Inflammatory macrophage treated with lipopolysaccharide for 1 hour (primary cell): ENCODE measurements at places on chromosomes 11 and 22.

DNA sequence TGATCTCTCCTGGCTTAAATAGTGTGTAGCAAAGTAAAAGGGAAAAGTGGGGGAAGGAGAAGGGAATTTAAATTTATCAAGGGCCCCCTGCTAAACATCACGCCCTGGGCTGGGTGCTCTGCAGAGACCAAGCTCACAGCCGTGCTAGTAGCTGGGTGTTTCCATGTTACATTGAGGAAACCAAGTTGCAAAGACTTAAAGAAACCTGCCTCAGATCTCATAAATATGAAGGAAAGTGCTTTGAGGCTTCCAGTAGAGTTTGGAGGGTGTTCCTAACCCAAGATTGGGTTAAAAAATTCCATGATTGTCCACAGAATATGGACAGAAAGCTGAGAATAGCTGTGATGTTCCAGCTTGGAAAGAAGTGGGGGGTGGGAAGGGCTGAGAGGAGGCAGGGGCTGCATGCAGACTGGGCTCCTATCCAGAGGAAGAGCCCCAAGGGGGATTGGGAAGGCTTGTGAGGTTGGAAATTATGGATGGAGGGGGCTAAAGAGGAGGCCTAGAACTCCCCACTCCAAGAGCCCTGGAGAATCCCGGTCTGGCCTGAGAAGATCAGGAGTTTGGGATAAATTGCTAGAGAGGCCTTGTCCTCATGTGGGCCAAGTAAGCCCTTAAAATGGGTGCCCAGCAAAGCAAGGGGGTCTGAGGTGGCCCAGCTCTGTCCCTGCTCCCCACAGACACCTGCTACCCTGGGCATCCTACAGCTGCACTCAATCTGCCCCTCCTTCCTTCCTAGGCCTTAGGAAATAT, 25.0 kb upstream of the OAF start:
- DNase-seq, result no peak

DNA sequence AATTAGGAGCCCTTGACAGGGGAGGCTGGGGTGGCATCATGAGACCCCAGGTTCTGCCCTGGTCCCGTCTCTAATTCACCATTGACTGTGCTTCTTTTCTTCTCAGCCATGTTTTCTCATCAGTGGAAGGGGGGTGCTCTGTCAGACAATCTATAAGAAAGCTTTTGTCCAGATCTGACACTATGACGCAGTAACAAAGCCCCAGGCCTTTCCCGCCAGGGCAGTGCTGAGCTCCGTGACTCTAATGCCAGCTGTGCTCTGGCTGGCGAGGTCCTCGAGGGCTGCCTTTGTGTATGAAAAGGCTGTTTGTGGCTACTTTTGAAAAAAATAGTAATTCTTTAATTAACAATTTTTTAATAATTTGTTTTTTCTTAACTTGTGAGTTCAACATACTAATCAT, 3.2 kb downstream of the CD6 start:
- no peak for DNase-seq

GRCh38 chr11:121405646-121406045, 46.5 kb upstream of the SORL1 start:
- DNase-seq, result peak; percentile 42

DNA sequence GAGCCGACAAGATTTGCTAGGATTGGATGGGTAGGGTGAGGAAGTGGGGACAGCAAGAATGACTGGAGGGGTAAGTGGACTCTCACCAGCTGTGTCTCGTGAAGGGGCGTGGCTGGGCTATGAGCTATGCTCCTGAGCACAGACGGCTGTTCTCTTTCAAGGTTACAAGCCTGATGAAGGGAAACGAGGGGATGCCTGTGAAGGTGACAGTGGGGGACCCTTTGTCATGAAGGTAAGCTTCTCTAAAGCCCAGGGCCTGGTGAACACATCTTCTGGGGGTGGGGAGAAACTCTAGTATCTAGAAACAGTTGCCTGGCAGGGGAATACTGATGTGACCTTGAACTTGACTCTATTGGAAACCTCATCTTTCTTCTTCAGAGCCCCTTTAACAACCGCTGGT, 19.9 kb downstream of the F2 start:
- no peak for DNase-seq

DNA sequence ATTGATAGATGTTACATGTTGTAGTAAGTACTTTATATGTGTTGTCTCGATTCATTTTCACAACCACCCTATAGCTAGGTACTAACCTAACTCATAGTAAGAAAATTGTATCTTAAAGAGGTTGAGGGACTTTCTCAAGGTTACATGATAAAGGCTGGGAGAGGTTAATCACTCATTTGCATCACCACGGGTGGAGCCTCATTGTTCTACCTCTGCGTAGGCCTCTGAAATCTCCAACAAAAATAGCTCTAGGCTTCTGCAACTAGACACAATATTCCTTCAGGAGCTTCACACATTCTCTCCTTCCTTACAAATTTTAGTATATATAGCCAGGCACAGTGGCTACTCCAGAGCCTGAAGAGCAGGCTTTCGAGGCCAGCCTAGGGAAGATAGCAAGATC, 408.9 kb upstream of the ANO5 start:
- no peak for DNase-seq

- no peak for DNase-seq
Measured at GRCh38 chr11:31417816-31418215, 48.2 kb downstream of the DNAJC24 start.

GRCh38 chr11:85989746-85990145, 79.1 kb downstream of the PICALM start:
- DNase-seq, result peak; percentile 33

DNA sequence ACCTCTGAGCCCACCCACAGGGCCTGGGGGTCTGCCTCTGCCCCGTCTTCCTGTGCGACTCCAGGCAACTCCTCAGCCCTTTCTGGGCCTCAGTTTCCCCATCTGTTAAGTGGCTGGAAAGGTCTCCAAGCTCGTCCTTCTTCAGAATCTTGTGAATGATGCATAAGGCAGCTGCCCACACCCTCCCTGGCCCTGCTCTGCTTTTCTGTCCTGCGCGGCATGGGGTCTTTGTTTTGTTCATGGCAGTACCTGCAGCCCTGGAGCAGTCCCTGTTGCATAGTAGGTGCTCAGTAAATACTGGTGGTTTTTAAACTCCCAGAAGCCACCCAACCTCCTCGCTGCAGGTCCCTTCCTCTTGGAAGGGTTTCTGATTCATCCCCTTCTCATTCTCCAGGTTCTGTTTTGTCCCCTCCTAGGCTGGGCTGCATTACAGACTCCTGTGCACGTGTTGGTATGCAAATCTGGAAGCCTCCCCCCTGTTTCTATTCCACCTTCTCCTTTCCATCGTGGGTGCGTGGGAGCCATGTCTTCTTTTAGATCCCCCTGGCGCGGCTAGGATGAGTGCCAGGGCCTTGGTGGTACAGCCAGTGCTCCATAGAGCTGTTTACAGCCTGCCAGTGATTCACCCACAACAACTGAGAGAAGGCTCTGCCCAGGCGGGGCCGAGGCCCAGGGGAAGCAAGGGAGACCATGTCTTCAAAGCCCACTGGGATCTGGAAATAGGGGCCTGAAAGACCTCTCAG, 19.3 kb upstream of the SYT7 start:
- no peak for DNase-seq

DNA sequence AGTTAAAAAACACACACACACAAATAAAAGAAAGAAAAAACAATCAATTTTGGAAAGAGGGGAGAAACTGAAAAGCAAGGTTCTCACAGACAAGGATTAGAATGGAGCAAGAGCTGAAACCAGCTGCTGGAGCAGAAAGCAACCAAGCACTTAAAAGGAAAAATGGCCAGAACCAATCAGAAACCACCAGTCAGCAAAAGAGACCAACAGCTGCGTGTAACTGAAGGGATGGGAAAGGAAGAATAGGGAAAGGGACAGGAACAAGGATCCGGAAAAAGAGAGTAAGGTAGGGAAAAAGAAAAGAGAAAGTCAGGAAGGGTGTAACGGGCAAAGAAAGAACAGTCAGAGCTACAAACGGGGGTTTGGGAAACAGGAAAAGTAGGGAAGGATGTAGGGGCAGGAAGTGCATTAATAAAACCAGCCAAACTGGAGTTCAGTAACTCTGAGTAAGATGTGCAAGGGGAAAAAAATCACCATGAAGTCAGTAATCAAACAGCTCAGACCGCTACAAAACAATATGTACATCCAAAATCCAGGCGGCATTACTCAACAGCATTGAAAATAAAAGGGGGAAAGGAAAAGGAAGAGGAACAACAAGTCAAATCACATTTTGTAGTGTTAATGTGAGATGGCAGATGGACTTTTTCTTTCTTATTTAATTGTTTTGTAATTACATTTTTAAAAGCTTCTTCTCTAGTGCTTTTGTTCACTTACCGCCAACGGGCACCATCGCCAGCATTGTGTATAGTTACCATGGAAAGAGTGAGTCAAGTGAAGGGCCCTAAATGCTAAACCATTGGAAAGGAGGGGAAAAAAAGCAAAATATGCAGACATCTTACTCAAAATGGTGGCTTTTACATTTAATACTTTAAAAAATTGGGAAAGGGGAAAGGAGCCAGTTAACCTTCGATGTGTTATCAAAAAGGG, 49.2 kb downstream of the APOL5 start:
- DNase-seq, result no peak

GRCh38 chr11:57475191-57475590, 14.9 kb downstream of the RTN4RL2 start:
- DNase-seq, result no peak

DNA sequence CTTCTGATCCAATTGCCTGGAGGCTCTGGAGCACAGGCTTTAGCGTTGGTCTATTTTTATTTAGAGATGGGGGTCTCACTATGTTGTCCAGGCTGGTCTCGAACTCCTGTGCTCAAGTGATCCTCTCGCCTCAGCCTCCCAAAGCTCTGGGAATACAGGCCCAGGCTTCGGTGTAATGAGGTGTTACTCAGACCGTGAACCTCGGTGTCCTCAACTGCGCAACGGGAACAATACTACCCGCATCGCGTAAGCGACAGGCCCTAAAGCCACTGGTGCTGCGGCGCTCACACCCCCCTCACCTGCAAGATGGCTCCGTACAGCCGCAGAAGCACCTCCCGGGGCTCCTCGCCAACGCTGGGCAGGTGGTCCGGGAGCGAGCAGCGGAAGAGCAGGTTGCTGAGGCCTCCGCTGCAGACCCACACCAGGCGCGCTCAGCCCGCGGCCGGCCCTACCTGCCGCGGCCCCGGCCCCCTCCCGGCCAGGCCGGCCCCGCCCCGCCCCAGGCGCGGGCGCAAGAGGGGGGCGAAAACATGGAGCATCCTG, 628 bp downstream of the CHKB start:
- DNase-seq, result no peak

- DNase-seq, result no peak
Measured at GRCh38 chr22:42173183-42173926, 42.7 kb upstream of the CYP2D6 start.
